NCI-H446 treated with DMSO at 0.1 percent for 48 hours (cell line): ENCODE measurements at places on chromosomes 16 and 17.
A peak's percentile ranks its signal among the peaks of the same experiment; 100 is the strongest.

GRCh38 chr17:1186923-1187771, 7.4 kb upstream of the ABR start:
- peak; percentile 39 for DNase-seq

- DNase-seq: peak; percentile 87
Measured at GRCh38 chr16:10743610-10744369, at the start of gene NUBP1. NUBP1 (plus strand) TSS chr16:10743842; CDS start chr16:10743864, 22 bp downstream.

GRCh38 chr17:18224387-18225120, 881 bp upstream of the LLGL1 start:
- DNase-seq: no peak

DNA sequence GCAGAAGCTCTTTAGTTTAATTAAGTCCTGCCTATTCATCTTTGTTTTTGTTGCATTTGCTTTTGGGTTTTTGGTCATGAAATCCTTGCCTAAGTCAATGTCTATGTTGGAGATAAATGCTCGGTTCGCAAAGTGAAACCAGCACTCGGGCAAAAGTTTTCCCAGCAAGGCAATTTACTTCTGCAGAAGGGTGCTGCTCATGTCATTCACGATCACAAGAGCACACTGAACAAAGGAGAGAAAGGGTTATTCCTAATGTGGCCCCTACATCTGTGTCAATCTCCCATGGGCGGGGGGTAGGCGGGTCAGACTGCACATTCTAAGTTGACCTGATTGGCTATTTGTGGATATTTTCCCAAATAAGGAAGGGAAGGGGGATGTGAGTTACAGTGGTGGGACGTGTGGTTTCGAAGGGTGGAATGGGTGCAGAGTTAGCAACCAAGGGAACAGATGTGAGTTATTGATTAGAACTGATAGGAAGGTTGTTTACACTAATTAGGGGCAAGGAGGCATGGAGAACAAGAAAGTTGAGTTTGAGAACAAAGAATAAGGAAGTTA, 23.0 kb downstream of the ATF7IP2 start:
- no peak for DNase-seq

DNA sequence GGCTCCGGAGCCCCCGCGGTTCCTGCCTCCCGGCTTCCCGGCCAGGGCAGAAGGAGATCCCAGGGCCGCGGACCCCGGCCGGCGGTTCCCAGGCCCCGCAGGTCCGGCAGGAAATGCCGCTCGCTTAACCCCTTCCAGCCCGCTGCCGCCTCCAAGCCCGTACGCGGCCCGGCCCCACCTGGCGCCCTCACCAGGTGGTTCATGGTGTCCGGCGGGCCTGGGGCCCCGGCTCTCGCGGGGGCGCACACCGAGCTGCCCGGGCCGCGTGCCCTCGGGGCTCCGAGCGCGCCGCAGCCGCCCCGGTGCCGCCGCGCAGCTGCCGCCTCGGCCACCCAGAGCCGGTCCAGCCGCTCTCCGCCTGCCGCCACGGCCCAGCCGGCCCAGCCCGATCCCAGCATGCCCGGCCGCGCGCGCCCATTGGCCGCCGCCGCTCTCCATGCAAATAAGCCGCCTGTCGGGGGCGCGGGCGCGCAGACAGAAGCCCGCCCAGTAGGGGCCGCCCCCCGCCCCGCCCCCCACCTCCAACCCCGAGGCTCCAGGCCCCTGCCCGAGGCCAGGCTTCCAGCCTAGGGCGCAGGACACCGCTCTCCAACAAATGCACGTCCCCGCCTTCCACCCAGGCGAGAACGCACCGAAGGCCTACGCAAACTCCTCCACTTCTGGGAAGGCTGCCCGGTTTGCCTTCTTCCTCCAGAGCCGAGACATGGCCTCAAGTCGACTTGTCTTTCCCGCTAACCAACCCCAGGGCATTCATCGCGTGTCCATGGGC, at the start of gene BCAR1:
TSS of gene BCAR1 (minus strand) at position 345 of the 769 bp plus-strand sequence. CDS start at position 203, 142 bp downstream.
- DNase-seq: peak; percentile 35
